ENCODE measurements at places on chromosomes 3 and 15. TPM values are rescaled to one million over a fixed set of nuclear protein-coding genes. Genes with fewer than 3 reads are reported as not detected.

The ANO10 gene
- 48.5 TPM for total RNA-seq

The SOX14 gene
- not detected for total RNA-seq

The C3orf49 gene
- total RNA-seq: not detected

The RBP2 gene
- not detected for total RNA-seq

The CFAP100 gene
- not detected for total RNA-seq

The MCTP2 gene
- total RNA-seq: 53.6 TPM

The CCK gene
- total RNA-seq: not detected

The SAMMSON gene
- not detected for total RNA-seq

The SIDT1 gene
- not detected for total RNA-seq

The GOLGA6A gene
- not detected for total RNA-seq

The TRPM7 gene
- total RNA-seq: 54.3 TPM

The WDR73 gene
- total RNA-seq: 28.5 TPM

Measured in placental pericyte (primary cell).